ENCODE measurements at places on chromosomes 2 and 18. TPM values are rescaled to one million over a fixed set of nuclear protein-coding genes. Genes with fewer than 3 reads are reported as not detected.

The TMEM247 gene
- not detected for total RNA-seq

The GKN2 gene
- total RNA-seq = not detected

The AGAP1 gene
- 11.3 TPM for total RNA-seq

The KCNE4 gene
- 12.5 TPM for total RNA-seq

The CIB4 gene
- not detected for total RNA-seq

The MYO5B gene
- not detected for total RNA-seq

The CAPN14 gene
- total RNA-seq = 0.14 TPM

The LDLRAD4 gene
- total RNA-seq = 4.1 TPM

The CPLX4 gene
- total RNA-seq = not detected

The EPG5 gene
- total RNA-seq = 49.0 TPM

The KIAA2012 gene
- total RNA-seq = 0.09 TPM

The HK2 gene
- 62.4 TPM for total RNA-seq

The SIX3 gene
- not detected for total RNA-seq

The CDKL4 gene
- total RNA-seq = 3.3 TPM

The BUB1 gene
- 26.9 TPM for total RNA-seq

The HOXD12 gene
- not detected for total RNA-seq

The DUSP19 gene
- total RNA-seq = 6.5 TPM

The KCTD1 gene
- total RNA-seq = 8.0 TPM

The UNC50 gene
- 46.8 TPM for total RNA-seq

The ASIC4 gene
- total RNA-seq = 0.09 TPM

The SERPINB12 gene
- not detected for total RNA-seq

The GALNT13 gene
- 2.7 TPM for total RNA-seq

The PRKAG3 gene
- not detected for total RNA-seq

The WNT10A gene
- total RNA-seq = not detected

The CABYR gene
- 4.5 TPM for total RNA-seq

The FLACC1 gene
- 0.89 TPM for total RNA-seq

The CHRND gene
- not detected for total RNA-seq

The MYO3B gene
- 0.32 TPM for total RNA-seq

The B3GNT7 gene
- under 0.01 TPM for total RNA-seq

All from smooth muscle cell of the umbilical artery (primary cell).